ENCODE measurements at places on chromosomes 3 and 15.

- no peak for DNase-seq
These were observed 155.5 kb downstream of the GOLIM4 start for GRCh38 chr3:167940241-167940640.

- no peak for DNase-seq
These were observed 24.3 kb upstream of the IL12A start for GRCh38 chr3:159964166-159964973.

DNA sequence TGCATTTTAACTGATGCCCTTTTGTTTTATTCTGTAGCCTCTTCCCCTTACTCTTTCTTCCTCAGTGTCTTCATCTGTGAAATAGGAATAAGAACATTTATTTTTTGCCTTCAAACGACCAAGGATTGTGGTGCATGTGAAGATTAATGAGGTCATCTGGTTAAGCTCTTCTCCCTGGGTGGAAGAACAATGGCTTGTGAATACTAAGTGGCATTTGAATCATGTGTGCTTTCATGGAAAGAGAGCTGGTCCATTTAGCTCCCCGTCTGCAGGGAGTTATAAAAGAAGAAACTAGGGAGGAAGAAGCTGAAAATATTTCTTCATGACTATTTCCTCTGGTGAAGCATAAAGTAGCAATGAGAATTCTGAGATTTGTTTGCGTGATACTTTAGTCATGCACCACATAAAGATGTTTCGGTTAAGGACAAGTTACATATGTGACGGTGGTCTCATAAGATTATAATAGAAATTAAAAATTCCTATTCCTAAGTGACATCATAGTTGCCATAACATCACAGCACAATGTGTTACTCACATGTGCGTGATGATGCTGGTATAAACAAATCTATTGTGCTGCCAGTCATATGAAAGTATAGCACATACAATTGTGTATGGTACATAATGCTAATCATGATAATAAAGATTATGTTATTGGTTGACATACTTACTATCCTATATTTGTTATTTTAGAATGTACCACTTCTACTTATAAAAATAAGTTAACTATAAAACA is 374.3 kb downstream of the RBMS3 start:
- DNase-seq: peak; percentile 68

DNA sequence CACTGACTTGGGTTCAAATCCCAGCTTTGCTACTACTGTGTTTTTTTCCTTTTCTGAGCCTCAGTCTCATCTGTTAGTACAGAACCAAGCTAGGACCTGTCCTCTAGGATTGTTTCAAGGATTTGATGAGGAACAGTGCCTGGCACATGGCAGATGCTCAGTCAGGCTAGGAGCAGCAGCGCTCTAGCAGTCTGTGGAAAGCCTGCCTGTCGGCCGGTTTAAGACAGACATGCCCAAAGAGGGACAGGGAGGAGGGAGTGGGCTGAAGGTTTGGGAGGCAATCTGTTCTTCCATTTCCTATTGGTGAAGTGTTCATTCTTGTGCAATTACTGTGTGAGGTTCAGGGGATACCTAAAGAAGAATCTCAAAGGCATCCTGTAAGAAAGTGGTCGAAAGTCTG is 35.1 kb upstream of the RGMA start:
- peak; percentile 8 for DNase-seq

DNA sequence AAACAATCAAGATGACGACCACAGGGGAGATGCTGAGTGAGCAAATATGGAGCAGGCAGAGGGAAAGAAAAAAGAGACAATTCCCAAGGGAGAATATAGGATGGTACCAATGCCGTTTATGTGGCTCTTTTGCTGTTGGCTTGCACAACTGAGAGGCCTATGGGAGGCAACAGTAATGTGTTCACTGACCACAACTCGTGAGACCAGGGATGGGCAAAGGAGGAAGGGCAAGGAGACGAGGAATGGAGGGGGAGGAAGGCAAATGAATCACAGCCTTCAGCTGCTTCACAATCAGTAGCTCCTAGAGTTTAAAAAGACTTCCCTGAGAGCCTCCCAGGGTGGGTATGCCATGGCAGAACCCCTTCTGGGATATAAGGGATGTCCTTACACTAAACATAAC is 131.5 kb downstream of the SLC9A9 start:
- no peak for DNase-seq

- no peak for DNase-seq
These were observed 453.3 kb downstream of the ROBO1 start for GRCh38 chr3:79314544-79314943.

GRCh38 chr15:33068511-33068990 is 126.0 kb downstream of the FMN1 start:
- DNase-seq: peak; percentile 26

DNA sequence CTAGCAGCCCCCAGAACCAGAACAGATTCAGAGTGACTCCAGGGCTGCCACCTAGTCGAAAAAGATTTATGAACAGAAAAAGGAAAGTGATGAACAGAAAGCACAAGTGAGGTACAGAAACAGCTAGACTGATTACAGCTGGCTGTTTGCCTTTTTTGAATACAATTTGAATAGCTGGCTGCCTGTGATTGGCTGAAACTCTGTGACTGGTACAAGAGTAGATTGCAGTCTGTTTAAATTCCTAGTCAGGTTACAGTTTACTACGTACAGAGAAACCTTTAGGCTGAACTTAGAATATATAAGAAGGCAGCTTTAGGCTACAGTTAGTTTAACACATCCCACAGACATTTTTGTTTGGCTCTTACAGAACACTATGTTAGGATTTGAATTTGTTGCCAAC is 10.0 kb downstream of the CCDC13 start:
- no peak for DNase-seq
